ENCODE measurements at places on chromosomes 7 and 10.

- DNase-seq: no peak
Observed at GRCh38 chr10:1483826-1484225, 253.5 kb downstream of the ADARB2 start.

- peak; percentile 49 for DNase-seq
Observed at GRCh38 chr7:137626469-137627067, 220.2 kb downstream of the DGKI start.

DNA sequence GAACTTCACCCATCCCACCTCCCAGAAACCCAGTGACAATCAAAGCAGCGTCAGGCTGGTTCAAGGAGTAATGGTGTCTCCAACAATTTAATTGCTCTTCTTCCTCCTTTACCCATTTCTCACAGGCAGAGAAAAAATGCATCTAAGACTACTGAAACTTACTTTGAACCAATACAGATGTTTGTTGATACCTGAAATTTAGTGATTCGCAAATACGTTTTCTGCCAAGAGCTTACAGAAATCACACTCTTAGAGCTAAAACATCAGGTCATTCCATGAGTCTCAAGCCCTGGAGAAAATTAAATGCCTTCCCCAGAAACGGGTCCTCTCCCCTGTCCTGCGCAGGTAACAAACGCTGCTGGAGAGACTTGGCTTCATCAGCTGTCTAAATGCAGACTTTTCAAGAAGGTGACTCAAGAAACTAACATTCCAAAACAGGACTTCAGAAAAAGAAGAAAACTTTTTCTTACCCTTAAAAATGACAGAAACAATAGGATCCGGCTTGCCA lies 443 bp downstream of the MYOF start:
- DNase-seq: no peak

DNA sequence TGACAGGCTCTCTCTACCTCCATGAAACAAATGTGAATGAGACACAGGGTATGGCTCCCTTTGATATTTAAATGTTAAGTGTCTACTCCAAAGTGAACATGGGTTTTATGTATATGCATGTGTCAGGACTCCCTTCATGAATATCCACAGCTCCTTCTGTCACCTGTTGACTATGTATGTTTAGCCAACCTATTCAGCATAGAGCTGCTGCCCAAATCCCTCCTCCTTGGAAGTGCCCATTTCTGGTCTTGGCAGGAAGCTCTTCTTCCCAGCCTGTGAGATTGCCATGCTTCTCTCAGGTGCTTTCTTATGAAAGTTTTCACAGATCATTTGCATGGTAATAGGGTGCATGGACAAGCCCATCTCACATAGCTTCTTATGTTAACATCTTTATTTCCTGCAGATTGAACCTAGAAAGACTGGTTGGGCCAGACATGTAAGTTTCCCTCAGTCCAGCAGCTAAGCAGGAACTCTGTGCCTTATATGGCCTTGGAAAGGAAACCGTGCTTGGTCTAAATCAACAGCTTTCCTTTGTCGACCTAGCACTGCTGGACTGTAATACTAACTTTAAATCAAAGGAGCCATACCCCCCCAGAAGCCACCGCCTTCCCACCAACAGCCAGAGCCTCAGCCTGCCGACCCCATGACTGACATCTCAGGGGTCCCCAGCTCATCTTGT lies 288.9 kb downstream of the ADARB2 start:
- DNase-seq: peak; percentile 8

DNA sequence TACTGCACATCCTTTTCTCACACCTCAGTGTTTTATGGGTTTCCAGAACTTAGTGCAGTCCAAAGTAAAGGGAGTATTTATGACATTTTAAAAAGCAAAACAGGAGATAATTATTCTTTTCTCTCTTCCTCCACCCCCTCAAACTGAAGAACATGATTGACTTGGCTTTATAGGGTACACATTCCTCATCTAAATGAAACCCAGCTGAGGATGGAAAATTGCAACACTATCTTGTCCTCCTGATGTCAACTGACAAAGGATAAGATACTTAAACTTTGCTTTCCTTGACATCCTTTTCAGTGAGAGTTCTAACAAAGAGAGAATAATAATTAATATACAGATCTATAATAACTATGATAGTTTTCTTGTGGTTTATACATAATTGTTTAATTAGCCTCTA lies 299.1 kb downstream of the BBS9 start:
- no peak for DNase-seq

DNA sequence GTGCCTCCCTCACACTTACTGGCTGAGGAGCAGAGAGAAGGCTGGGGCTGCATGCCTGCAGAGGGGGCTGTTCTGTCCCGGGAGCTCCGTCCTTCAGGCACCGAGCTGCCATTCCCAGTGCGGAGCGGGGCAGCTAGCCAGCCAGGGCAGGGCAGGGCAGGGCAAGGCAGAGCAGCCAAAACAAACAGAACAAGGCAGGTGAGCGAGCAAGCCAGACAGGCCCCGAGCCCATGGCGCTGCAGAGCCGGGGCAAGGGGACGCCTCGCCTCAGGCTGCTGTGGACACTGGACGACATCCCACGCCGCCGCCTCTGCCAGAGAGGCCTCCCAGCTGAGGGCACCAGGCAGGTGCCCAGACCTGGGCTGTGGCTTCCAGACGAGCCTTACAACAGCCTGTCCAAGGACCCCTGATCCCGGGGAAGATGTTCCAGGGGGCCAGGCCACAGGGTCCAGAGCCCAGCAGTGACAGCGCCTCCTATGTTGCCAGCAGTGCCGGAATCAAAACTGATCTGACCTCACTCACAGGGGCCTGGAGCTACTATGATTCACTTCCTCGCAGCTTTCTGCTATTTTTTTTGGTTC lies 8.2 kb upstream of the NDST2 start:
- DNase-seq: peak; percentile 9

- DNase-seq: no peak
Observed at GRCh38 chr10:88545359-88545758, 37.8 kb downstream of the RNLS start.

DNA sequence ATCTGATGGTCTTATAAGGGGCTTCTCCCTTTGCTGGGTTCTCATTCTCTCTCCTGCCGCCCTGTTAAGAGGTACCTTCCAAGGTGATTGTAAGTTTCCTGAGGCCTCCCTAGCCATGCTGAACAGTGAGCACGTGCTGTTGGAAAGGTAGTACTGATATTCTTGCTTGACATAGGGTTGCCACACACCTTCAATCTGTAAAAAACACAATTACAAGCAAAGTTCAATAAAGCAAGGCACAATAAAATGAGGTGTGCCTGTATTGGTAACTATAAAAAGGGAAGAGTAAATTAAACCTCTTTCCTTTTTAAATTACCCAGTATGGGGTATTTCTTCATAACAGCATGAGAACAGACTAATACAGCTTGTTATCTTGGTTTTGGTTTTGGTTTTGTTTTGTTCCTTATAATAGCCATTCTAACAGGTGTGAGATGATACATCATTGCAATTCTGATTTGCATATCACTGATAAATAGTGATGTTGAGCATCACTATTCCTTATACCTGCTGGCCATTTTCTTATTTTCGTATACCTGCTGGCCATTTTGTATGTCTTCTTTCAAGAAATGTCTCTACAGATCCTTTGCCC lies 164.9 kb upstream of the TRIM24 start:
- DNase-seq: no peak

- no peak for DNase-seq
Observed at GRCh38 chr7:92602352-92603088, 12.3 kb upstream of the FAM133B start.

GRCh38 chr10:75436896-75437295 lies 5.5 kb downstream of the LRMDA start:
- DNase-seq: no peak

GRCh38 chr10:131584287-131584686 lies 272.8 kb upstream of the TCERG1L start:
- no peak for DNase-seq

- DNase-seq: no peak
Observed at GRCh38 chr10:78594559-78595268, 474.1 kb upstream of the ZMIZ1 start.

GRCh38 chr7:157177333-157177982 lies 38.7 kb downstream of the UBE3C start:
- no peak for DNase-seq

DNA sequence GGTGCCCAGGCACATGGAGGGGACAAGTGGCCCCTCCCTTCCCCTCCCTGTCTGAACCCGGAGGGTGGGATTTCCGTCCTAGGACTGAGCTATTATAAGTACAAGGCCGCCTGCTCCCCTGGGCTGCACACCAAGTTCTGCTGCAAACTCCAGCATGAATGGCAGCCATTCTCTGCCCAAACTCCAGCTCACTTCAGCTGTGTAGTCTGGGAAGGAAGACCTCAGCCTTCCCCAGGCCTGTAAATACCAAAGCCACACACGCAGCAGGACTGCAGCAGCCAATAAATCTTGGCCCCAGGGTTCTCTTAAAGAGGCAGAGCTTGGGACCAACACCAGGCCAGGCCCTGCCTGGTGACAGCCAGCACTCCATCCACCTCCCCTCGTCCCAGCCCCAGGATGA lies 291.3 kb upstream of the ZMIZ1 start:
- DNase-seq: peak; percentile 6

- DNase-seq: no peak
Observed at GRCh38 chr10:1320739-1321320, 264.6 kb downstream of the WDR37 start.

GRCh38 chr10:306675-307185 lies 171.5 kb downstream of the ZMYND11 start:
- DNase-seq: peak; percentile 22

- peak; percentile 83 for DNase-seq
Observed at GRCh38 chr10:60032723-60033122, 126.4 kb upstream of the CCDC6 start.

- DNase-seq: no peak
Observed at GRCh38 chr10:128080231-128080630, 46.0 kb downstream of the MKI67 start.

GRCh38 chr10:128084991-128085390 lies 41.2 kb downstream of the MKI67 start:
- no peak for DNase-seq

GRCh38 chr10:85661123-85661522 lies 705.5 kb downstream of the GRID1 start:
- no peak for DNase-seq

GRCh38 chr10:68105820-68106219 lies 3.5 kb upstream of the MYPN start:
- peak; percentile 53 for DNase-seq

DNA sequence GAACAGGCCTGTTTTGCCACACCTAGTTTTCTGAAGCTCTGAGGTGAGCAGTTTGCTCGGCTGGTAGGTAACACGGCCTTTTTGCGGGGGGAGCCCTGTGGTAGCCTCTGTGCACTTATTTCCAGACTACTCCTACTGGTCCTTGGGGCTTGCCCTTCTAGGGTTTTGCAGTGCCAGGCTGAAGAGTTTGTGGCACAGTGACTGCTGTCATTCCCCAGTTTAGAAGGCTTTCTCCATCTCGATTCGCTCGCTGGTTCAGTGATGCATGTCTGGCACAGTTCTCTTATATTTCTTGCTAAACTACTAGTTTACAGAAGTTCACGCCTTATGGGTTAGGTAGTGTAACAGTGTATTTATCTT lies 711 bp downstream of the KIF20B start:
- DNase-seq: peak; percentile 28

- no peak for DNase-seq
Observed at GRCh38 chr7:153217032-153217431, 457.5 kb downstream of the ACTR3B start.

GRCh38 chr10:119997429-119997828 lies 104.9 kb downstream of the SEC23IP start:
- no peak for DNase-seq

DNA sequence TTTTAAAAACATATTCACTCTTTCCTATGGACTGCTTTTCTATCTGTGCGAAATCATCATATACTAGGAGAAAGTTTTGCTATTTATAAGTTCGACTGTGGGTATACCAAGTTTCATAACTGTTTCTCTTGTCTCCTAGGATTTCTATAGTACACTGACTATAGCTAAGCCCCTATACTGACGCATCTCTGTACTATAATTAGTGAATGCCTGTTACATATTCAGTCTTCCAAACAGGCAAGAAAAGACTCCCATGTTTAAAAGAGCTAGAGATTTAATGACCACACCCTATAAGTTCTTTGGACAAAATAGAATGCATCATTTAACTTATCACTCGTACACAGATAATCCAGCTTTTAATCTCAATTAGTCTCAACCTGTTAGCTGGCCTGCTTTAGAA lies 80.8 kb downstream of the UPF2 start:
- DNase-seq: no peak

- no peak for DNase-seq
Observed at GRCh38 chr10:51800121-51800520, 100.7 kb upstream of the CSTF2T start.

DNA sequence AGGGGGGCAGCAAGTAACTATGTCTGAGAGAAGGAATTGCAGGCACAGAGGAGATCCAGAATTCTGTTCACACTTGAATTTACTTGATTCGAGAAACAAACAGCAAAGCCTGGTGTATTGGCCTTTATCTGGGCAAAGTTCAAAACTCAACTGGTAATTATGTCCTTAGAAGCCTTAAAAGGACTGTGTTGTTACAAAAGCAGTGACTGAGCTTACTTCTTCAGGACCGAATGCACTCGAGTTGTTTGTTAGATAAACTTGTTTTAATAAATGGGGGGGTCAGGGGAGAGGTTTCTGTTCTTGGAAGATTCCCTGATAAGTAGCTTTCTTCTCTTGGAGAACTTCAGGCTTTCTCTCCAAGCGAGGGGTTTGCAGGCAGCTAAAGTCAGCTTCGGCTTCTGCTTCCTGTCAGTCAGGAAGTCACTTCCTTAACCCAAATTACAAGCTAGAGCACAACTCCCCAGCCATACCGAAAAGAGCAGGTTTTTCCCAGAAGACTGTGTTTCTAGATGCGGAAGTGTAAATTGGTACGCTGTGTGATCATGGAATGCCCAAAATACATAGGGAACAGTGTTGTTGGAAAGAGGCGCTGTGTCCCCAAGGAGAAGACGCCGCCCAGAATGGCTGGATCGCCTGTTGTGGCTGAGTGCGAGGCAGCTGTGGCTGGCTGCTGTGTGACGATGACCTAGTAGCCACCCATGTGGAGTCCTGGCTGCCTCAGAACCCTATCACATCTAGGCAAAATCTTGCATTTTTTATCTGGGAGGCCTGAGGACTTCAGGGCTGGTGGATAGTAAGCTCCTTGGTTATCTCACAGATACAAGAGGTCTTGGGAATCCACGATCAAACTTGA lies 110.4 kb downstream of the TCF7L2 start:
- DNase-seq: peak; percentile 65

DNA sequence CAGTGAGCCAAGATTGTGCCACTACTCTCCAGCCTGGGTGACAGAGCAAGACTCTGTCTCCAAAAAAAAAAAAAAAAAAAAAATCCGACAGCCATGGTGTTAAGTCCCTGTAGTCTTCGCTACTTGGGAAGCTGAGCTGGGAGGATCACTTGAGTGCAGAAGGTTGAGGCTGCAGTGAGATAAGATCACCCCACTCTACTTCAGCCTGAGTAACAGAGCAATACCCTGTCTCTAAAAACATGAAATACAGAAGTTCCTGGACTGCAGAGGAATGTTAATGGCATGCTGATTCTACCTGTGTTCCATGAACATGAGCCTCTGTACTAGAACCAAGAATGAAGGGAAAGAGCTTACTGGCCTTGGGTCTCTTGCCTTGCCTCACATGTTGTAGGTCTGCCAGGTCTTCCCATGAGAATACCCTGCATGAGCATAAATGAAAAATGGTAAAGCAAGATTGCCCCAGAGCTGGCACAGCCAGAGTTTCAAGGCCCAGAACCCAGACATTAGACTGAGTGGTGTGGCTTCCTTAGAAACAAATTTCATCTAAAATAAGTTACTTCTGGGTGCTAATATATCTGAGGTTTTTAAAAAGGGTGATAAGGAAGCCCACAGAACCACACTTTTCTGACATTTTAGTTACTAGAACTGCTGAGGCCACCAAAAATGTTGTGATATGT lies 8.6 kb downstream of the YAE1 start:
- no peak for DNase-seq
